ENCODE measurements at places on chromosomes 12 and 14.

DNA sequence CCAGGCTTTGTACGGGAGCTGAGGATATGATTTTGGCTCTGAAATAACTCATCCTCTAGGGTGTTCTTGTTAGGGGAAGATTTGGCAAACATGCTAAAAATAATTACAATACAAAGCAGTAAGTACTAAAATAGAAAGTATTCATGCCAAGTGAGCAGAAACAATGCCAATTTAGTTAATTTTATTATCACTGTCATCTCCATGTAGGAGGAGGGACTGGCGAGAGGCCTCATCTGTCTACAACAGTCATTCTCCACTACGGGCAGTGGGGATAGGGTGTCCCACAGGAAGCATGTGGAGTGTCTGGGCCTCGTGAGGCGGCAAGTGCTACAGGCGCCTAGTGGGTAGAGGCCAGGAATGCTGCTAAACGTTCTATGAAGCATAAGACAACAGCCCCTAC is 3.3 kb downstream of the ISM2 start:
- no peak for DNase-seq

- no peak for DNase-seq
Measured at GRCh38 chr12:113088037-113088436, 31.5 kb downstream of the DTX1 start.

DNA sequence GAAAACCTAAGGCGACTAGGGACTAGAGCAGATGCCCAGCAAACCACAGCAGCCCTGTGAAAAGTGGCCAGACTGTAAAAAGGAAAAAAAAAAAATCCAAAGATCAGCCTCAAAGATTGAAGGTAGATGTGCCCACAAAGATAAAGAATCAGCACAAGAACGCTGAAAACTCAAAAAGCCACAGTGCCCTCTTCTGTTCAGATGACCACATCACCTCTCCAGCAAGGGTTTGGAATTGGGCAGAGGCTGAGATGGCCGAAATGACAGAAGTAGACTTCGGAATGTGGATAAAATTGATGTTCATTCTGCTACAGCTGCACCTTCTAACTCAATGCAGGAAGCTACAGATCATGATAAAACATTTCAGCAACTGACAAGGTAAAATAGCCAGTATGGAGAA is 154.4 kb downstream of the GPHN start:
- peak; percentile 34 for DNase-seq

DNA sequence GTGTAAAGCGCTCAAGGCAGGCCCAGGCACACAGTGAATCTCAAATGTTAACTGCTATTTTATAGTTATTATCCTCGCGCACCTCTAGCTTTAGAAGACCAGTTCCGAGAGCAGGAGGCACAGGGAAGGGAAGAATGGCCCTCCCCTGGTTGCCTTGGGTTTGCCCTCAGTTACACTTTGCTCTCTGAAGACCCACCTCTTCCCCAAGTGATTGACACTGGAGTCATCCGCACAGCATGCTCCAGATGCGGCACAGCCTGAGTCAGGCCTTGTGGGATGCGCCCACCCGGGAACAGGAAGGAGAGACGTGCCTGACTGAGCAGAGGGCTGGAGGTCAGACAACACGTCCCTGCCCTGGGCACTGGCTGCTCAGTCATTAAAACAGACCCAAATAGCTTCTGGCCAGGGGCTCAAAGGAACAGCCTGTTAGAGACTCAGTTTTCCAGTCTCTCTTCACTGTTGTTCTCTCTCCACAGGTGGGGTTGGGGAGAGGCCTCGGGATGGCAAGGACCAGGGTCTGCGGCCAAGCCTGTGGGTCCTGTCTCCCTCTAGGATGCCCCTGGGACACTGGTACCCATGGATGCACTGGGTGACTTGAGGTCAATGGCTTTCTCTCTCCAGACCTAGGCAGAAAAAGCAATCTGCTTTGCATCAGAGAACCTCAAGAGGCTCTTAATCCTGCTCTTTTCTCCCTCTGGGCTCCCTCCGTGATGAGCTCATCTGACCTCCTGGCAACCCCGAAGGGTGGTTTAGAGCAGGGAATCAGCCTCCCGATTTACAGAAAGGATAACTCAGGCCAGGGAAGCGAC is 13.6 kb upstream of the MLXIP start:
- DNase-seq = peak; percentile 96

- DNase-seq = no peak
Measured at GRCh38 chr14:41403360-41403759, 203.3 kb upstream of the LRFN5 start.

GRCh38 chr12:10705655-10706054 is 17.5 kb downstream of the YBX3 start:
- DNase-seq = peak; percentile 46

DNA sequence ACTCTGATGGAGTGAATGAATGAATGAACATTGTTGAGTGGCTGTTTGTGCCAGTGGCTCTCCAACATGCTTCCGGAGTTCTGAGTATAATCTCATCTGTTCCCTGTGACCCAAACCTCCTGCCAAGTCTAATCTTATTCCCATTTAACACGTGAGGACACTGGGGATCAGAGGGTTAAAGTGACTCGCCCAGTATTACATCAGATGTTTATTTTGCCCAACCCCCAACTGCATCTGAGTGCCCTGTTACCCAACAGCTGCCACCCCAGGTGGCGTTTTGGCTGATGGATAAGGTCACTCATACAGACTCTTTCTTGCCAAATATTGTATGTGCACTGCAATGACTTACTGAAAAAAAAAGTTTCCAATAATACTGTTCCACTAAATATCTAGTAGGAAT is 210.9 kb downstream of the EXOC5 start:
- DNase-seq = no peak

DNA sequence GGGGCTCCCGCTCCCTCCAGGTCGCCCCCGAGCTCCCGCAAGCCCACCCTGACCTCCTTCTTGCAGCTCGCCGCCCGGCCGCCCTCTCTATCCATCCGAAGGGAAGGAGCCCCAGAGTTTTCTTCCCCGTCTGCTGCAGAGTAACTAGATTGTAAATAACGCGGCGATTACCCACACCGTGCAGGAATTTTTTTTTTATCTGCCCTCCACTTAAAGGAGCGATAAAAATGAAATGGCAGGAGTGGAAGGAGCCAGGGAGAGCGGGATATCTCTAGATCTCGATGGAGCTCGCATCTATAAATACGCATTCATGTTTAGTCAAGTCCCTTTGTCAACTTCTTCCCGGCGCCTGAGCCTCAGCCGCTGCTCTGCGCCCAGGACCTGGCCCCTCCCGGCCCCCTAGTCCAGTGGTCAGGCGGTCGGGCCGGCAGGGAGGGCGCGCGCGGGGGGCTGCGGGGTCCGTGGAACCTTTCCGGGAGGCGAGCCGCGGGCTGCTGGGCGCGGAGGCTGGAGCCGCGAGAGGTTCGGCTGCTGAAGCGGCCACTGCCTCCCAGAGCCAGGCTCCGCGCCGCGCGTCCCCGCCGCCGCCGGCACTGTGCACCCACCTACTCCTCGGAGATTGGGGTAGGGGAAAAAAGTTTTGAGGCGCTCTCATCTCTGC is 386.0 kb downstream of the BCAT1 start:
- DNase-seq = peak; percentile 43

DNA sequence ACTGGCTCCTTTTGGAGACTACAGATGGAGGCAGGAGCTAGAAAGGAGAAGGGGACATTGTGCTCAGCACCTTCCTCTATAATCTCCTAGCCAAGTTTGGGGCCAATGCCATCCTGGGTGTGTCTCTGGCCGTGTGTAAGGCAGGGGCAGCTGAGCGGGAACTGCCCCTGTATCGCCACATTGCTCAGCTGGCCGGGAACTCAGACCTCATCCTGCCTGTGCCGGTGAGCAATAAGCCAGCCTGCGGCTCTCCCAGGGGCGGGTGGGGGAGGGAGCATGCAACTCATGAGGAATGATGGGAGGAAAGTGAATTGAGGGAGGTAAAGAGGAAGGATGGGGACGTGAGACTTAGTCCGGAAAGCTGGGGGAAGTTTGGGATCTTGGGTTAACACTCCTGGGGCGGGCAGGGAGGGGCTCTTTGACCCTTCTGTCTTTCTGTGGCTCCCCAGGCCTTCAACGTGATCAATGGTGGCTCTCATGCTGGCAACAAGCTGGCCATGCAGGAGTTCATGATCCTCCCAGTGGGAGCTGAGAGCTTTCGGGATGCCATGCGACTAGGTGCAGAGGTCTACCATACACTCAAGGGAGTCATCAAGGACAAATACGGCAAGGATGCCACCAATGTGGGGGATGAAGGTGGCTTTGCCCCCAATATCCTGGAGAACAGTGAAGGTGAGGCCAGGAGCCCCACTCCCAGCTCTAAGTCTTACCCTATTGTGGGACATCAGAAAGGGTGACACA is 3.3 kb downstream of the ENO2 start:
- DNase-seq = peak; percentile 58

DNA sequence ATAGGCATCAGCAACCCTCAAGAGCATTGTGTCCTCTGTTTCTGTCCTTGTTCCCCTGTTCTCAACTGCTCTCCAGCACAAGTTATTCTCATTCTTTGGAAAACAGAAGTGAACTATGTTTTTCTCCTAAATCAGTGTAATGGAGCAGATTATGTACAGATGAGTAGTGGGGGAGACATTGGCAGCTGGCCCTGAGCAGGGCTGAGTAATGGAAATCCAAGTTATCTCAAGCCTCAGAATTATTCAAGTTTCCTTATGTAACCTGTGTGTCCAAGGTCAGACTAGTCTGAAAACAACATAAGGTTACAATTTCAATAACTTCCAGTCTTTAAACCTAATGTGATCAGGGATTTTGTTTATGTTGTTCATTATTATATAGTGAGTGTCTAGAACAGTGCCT is 116.1 kb upstream of the FUT8 start:
- DNase-seq = no peak

GRCh38 chr12:24020397-24021163 is 71.1 kb upstream of the SOX5 start:
- no peak for DNase-seq

DNA sequence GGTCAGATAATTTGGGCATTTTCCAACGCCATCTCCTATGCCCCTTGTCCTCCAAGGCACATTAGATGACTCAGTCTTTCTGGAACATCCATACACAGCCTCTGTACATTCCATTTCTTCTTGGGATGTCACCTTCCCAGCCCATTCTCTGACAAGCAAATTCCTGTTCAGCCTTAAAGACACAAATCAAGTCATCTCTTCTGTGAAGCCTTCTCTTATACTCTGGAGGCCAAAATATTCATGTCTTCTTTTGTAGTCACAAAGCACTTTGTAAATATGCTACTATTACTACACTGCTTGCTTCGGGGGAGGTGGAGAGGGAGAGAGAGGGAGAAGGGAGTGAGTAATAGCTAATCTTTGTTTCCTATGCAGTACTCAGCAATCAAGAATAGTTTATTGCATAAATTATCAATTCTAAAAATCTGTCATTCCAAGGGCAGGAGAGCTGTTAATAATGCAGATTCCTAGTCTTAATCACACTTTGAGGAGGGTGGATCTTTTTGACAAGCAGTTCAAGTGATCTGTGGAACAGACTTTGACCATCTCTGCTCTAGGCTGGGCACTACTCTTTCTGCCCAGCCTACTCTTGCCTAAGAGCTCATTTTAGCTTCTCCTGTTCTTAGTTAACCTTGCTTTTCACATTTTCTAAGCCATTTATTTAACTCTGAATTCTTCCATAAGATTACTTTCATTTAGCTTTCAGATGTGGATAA is 27.9 kb downstream of the KCNMB4 start:
- peak; percentile 85 for DNase-seq

DNA sequence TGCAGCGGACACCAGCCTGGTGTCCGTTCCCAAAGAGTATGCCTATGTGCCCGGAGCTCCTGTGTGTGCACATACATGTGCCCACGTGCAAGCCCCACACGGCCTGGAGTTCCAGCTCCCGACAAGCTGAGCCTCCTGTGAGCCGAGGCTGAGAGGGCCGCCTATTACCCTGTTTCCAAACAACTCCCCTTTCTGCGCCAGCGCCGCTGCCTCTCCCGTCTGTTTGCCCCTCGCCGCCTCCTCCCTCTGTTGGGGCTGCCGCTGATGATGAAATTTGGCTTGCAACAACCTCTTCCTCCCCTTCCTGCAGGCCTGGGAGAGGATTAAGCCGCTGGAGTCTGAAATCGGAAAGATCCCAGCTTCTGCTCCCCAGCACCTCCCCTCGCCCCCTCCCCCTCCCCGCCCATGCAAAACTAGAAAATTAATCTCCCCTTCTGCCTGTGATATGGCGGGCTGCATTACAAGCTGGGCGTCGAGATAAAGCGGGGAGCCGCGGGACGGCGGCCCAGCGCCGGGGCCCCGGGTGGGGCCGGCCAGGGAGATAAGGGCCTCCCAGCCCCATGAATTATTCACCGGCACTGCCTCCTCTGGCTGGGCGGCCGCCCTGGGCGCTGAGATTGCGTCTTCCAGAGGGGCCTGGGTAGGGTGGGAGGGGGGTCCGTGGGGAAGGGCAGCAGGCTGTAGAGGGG is 6.8 kb upstream of the ASIC1 start:
- peak; percentile 39 for DNase-seq

DNA sequence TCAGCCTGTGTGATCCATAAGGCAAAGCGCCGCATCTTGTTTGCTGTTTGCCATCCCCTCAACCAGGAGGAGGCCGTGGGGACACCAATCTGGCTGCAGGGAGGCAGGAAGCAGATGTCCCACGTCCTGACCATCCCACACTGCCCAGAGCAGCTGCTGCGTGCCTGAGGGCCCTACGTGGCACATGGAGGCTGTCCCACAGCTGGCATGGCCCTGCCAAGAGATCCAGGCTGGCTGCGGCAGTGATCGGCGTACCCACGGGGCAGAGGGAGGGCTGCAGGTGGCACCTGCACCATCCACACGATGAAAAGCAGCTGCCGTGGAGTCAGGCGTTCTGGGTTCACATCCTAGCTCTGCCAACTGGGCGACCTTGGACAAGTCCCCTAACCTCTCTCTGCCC is 42.0 kb downstream of the NCOR2 start:
- DNase-seq = peak; percentile 56

GRCh38 chr12:57342207-57342691 is 88.6 kb downstream of the R3HDM2 start:
- DNase-seq = peak; percentile 1

DNA sequence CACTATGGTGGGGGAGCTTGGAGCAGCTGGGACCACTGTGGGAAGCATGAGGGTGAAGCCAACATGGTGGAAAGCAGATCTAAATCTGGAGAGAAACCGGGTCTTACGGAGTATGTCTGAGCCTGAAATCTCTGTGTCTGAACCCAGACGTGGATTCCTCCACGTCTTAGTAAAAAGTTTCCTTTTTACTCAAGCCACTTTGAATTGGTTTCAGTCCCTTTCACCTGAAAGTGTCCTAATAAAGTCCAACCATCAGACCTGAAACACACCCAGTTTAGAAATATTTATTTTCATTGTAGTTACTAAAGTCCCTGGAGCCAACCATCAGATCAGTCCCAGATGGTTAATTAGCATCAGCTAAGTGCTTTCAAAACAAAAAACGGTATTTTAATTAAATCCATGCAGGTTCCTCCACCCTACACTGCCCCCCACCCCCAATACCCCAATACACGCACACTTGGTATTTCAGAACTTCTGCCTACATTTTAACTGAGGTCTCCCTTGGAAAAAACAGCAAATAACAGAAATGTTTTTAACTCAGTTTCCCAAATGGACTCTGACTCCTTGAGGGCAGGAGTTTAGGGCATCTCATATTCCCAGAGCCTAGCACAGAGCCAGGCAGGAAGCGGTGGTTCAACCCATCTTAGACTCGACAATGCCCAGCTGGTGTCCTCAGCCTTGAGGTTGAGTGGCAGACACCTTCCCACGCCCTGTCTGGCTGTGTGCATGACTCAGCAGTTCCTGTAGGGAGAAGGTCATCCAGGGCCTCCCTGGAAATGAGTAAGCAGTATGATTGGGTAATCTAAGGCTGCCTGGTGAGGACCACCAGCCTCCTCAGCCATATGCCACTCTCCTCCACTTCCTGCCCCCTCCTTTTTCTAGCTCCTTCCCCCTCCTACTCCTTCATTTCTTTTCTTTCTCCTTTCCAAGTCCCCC is 175.8 kb downstream of the TTC8 start:
- DNase-seq = peak; percentile 99

GRCh38 chr14:61113561-61114225 is 132.6 kb downstream of the SLC38A6 start:
- no peak for DNase-seq
